Activated CD4-positive, alpha-beta T cell treated with anti-CD3 and anti-CD28 coated beads, Interleukin-2, amount 10 ng/mL, durations not matched to agents 7 days and 5 days (primary cell): ENCODE measurements at places on chromosomes 11 and 22. TPM values are rescaled to one million over a fixed set of nuclear protein-coding genes. Genes with fewer than 3 reads are reported as not detected.

Gene MUC5AC
- not detected for total RNA-seq

DNA sequence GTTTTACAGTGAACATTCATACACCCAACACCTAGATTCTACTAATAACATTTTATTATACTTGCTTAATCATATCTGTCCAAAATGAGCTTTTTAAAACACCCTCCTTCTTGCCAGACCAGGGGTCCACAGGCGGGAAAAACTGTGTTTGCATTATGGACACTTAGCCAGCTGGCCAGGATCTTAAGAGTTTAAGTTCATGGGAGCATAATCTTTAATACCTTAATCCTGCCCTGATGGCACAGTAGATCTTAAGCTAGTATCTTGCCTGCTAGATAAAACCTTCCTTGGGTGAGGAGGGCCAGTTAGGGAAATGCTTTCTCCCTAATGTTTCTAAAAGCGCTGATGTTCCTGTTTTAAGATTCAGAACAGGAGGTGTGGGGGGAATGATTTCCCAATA, 13.1 kb upstream of the CCDC134 start:
- no peak for DNase-seq

Gene OR52I2
- total RNA-seq: not detected

- DNase-seq: no peak
Measured at GRCh38 chr11:47004595-47005033, 68.1 kb downstream of the CSTPP1 start.

GRCh38 chr11:105202844-105203548, 63.4 kb upstream of the CARD18 start:
- peak; percentile 9 for DNase-seq

DNA sequence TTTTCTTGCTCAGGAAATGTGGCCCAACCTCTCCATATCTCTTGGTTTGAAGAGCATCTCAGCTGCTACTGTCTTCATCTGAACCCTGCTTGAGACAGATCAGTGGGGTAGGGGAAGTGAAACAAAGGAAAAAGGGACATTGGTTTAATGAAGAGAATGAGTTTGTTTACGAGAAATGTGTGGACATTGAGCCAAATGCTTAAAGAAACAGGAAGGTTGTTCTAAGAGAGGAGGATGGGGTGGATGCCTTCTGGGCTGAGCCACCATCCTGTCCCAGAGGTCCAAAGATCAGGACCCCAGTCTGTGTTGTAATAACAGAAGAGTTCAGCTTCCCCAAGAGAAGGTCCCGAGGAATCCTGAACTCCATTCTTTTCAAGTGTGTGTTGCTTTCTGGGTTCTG, 369.7 kb downstream of the INSC start:
- no peak for DNase-seq

DNA sequence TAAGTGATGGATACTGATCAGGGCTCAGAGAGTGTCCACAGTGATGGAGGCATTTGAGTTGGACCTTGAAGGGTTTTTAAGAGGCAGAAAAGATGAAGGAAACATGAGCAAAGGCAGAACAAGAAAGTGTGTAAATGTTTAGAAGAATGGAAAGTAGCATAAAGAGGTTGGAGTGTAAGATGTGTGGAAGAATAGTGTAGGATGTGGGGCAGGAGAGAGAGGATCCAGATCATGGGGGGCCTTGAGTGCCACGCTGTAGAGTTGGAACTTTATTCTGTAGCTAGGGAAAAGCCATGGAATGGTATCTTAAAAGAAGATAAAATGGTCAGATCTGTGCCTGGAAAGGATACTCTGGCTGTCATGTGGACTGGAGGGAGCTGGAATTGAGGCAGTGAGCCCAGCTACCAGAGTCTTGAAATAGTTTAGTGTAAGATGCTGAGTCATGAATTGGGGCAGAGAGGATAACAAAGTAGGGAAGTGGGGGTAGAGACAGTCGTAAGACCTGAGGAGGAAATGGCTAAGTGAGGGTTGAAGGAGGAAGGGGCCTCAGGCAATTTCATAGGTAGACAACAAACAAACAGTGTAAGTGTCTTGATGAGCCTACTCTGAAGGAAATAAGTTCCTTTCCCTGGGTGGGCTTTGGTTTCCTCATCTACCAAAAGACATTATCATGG, 6.7 kb downstream of the KCNE3 start:
- DNase-seq: no peak

- no peak for DNase-seq
Measured at GRCh38 chr11:95542868-95543551, 246.6 kb downstream of the FAM76B start.

GRCh38 chr11:117319214-117319840, 3.3 kb upstream of the BACE1 start:
- no peak for DNase-seq

DNA sequence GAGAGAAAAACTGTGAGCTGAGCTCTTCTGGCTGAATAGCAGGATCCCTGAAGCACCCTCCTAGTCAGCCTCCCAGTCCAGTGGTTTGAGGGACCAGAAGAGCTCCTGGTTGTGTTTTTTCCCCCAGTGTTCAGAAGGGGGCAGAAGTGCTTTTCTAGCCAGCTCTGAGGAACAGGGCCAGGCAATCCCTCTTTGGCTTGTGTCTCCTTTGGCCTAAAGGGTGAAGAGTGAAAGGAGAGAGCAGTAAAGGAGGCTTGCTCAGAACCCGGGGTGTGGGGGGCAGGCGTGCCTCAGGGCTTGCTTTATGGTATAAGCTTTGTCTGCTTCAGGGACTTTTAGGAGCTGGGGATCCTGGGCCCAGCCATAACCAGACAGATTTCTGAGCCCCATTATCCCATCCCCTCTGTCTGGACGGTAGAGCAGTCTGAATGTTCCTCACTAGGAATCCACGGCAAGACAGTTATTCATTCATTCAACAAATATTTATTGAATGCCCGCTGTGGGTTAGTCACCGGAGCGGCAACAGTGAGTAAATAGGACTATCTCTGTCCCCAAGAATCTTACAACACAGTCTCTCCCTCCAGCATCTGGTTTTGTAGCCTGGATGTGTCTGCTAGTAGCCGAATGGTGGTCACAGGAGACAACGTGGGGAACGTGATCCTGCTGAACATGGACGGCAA, 14.5 kb downstream of the ACP2 start:
- DNase-seq: peak; percentile 27

Gene NXPE1
- total RNA-seq: not detected

DNA sequence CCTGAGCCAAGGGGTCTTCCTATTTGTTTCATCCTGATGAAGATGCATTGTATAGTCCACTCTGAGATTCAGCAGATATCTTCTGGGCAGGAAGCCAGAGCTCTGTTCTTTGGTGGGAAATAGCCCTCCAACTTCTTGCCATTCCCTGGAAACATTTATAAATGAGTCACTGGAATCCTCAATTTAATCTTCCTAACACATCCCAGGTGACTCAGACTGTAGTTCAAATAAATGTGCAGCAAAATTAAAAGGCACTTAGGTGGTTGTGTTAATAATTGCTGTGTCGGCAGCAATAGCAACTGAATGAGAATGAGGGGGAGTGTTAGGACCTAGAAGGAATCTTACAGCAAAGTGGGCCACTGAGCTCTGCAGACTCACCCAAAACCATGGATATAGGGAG, 108.6 kb downstream of the INSC start:
- DNase-seq: no peak

Gene NARS2
- 14.3 TPM for total RNA-seq

Gene AQP11
- total RNA-seq: 0.20 TPM

DNA sequence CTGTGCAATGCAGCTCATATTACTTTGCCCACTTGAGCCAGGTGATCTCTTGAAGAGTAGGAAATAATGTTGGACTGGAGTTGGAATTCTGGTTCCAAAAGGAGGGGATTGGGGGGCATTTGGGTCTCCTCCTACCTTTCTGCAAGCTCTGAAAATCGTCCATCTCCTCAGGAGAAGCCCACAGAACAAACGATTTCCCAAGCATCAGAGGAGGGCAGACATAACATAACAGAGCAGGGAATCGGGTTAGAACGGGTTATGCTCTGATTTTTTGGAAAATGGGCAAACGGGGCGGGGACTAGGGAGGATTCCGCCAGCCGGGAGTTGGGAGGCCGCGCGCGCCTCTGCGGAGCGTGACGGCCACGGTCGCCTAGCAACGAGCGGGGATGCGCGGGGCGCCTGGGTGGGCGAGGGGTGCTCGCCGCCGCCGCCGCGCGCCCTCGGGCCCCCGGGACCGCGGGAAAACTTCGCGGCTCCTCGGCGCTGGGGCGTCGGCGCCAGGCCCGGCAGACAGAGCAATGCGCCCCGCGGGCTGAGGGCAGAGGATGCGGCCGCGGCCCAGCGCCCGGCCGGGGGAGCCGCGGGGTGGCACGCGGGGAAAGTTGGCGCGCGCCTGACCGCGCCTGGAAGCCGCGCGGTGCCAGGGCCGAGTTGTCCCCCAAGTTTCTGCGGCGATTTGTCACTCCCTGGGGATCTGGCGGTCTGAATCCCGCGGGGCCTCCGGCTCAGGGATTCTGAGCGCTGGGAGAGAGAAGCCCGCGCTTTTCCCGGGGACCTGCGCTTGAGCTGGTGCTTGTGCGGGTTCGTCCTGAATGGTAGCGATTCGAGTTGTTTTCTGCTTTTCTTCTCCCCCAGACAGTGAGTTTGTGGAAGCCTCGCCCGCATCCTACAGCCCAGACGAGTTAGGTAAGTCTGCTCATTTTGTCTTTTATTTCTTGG, 27.8 kb upstream of the AMOTL1 start:
- DNase-seq: no peak

- DNase-seq: no peak
Measured at GRCh38 chr11:35241083-35241482, 102.1 kb downstream of the CD44 start.
